ENCODE measurements at places on chromosomes 3 and 15.
A peak's percentile ranks its signal among the peaks of the same experiment; 100 is the strongest.

DNA sequence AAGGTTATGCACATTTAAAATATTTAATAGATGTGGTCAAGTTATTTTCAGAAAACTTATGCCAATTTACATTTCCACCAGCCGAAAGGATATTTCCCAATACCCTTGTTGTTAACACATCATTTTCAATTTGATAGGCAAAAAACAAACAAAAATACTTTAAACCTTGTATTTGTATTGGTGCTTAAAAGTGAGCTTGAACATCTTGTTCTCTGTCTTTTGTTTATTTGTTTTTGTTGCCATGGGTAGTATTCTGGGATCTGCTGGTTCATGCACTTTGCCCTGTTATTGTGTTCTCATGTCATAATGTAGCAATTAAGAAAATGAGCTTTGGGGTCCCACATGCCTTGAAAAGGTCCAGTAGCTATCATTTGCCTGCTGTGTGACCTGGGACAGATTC is 191.4 kb downstream of the LRTM1 start:
- no peak for DNase-seq

- no peak for DNase-seq
Observed at GRCh38 chr15:25711164-25711563, 152.0 kb downstream of the ATP10A start.

GRCh38 chr15:43776718-43777266 is at the start of gene ELL3:
ELL3 (minus strand) TSS chr15:43776966; CDS start chr15:43776901, 65 bp downstream.
- DNase-seq = peak; percentile 82

DNA sequence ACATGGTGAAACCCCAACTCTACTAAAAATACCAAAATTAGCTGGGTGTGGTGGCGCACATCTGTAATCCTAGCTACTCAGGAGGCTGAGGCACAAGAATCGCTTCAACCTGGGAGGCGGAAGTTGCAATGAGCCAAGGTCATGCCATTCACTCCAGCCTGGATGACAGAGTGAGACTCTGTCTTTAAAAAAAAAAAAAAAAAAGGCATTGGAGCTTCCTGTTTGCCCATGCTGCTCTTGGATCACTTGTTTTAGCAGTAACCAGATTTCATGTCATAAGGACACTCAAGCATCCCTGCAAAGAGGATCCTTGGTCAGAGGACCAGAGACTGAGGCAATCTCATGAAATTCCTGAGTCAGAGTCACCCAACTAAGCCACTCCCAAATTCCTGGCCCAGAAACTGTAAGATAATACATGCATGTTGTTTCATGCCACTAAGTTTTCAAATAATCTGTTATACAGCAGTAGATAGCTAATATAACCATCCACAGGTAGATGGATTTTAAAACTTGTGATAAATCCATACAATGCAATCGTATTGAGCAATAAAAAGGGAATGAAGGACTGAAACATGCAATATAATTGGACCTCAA is 82.0 kb upstream of the XXYLT1 start:
- DNase-seq = no peak

GRCh38 chr3:42853739-42854302 is 21.9 kb downstream of the CYP8B1 start:
- DNase-seq = no peak

DNA sequence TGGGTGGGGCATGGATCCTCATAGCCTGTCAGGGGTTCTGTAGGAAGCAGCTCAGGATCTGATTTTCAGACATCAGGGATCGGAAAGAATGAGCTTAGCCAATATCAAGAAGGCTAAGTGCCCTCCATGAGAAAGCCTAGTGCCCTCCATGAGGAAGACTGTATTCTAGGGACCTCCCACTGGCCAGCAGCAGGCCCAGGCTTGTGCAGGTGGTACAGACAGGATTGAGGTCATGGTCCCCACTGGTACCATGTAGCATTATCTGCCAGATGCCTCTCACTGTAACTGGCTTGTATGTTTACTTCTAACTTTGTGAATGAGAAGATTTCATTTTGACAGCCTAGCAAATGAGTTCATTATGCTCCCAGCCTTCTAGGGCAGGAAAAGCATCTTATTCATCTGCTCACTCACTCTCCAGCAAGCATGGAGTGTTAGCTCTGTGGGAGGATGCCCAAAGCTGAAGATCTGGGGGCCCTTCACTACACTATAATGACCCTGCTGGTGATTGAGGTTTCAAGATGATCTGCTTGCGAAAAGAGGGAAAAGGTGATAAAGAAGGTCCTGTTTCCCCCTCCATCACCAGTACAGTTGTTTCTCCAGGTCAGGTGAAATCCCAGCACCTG is 7.5 kb downstream of the EPHB1 start:
- no peak for DNase-seq

DNA sequence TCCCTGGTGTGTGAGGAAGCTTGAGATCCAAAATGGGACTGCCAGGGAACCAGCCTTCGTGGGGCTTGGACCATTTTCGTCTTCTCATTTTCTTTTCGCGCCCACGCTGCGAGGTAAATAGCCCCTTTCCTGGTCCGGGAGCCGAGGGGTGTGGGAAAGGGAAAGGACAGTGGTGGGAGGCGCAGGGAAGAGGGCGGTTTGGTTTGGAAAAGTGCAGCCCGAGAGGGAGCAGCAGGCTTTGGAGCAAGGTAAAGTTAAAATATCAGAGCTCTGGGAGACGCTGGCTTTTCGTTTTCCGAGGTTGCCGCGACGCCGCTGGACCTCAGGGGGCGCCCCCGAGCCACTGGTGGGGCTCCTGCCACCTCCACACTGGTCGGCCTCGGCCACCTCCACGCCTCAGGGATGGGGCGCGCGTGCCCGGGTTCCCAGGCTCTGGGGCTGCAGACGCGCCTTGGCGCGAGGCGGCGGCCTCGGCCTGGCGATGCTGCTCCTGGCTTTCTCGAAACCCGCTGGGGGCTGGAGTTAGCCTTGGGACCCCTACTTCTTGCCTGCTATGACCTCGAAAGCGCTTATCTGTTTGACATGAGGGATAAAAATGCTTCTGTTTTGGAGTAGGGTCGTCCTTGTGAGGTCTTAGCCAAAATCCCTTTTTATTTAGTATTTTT is 3.2 kb downstream of the PTPRG start:
- no peak for DNase-seq

GRCh38 chr3:167913219-167913835 is 177.8 kb downstream of the SERPINI1 start:
- DNase-seq = no peak

DNA sequence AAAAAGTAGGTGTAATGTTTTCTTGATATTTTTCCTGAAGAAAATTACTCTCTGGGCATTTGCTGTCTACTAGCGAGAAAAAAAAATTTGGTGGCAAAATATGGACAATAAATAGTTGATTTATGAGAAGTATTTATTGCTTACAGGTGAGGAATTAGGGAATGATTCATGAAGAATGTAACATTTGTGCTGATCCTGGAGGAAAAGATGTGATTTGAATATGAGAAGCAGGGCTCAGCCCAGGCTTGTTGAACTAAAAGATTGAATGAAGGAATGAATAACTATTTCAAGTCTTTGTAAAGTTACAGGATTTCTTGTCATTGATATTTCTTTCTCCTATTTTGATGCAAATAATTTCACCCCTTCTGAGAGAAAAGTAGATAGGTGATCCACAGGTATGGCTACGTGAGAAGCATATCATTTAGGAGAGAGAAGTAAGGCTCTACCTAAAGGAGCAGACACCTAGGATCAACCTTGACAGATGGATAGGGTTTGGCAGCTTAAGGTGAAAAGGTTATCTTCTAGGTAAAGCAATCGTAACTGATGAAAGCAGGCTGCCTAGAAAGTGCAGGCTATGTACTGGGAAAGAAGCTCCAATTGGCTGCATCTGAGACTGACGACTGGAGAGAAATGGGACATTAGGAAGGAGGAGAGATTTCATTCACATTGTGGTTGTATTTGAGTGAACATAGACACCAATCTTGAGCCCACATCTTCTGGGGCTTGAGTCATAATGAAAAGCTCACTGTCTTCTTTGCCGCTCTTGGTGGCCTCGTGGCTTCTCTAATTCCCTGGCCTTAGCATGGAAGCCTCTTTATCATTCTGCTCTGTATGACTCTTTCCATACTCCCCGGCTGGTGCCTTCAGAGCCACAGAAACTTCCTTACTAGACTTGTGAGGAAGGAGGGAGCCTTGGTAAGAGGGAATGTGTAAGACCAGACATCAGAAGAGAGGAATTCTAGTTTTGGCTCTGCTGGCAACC is 106.5 kb downstream of the P3H2 start:
- DNase-seq = no peak

DNA sequence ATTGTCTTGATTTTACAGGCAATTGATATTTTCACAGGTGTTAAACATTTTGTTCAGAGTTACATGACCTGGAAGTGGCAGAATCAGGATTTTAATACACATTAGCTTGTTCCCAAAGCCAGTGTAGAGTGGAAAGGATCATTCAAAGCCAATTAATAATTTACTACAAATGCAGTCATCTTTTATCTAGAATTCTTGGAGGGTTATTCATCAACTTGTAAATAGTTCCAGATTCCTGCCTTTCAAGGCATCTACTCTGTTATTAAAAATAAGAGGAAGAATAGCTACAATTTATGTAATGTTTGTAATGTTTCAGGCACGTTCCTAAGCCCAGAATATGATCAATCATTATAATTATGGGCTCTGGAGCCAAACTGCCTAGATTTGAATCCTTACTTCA is 358.5 kb downstream of the ZNF385D start:
- no peak for DNase-seq

DNA sequence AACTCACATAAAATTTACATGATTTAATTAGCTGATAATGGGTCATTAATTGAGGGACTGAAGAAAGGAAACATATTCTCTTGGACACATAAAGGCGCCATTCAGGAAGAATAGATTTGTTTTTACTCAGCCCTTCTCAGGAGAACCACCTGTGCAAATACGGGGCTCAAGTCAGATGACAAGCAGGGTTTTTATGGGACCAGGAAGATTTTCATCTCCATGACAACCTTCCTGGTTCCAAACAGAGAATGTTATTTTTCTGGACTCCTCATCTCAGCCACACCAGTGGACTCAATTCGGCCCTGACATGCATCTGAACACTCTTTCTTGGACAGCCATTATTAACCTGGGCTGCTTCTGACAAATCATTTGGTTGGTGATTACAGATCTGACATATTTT is 120.5 kb downstream of the PDZRN3 start:
- DNase-seq = no peak

- no peak for DNase-seq
Observed at GRCh38 chr15:39022532-39023305, 458.1 kb upstream of the RASGRP1 start.
